ENCODE measurements at places on chromosomes 7 and 10.
A peak's percentile ranks its signal among the peaks of the same experiment; 100 is the strongest.

- no peak for DNase-seq
Measured at GRCh38 chr10:98391578-98391991, 23.4 kb downstream of the PYROXD2 start.

GRCh38 chr7:151193203-151193978 is 6.3 kb upstream of the ASB10 start:
- DNase-seq = no peak

DNA sequence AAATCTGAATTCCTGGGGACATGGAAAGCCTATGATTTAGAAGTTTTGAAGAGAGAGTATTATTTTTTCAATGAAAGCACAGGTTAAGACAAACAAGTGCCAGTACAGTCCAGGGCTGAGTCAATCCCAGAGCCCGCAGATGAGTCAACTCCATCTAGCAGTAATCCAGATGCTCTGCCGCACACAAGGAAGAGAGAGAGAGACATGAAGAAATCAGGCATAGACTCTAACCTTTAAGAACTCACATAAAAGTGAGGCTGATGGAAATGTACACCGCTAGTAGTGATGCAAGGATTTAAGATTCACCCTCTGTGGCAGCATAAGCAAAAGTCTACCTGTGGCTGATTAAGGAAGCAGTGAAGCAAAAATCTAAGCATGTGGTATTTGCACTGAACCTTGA is 651.5 kb downstream of the TNS3 start:
- DNase-seq = no peak

DNA sequence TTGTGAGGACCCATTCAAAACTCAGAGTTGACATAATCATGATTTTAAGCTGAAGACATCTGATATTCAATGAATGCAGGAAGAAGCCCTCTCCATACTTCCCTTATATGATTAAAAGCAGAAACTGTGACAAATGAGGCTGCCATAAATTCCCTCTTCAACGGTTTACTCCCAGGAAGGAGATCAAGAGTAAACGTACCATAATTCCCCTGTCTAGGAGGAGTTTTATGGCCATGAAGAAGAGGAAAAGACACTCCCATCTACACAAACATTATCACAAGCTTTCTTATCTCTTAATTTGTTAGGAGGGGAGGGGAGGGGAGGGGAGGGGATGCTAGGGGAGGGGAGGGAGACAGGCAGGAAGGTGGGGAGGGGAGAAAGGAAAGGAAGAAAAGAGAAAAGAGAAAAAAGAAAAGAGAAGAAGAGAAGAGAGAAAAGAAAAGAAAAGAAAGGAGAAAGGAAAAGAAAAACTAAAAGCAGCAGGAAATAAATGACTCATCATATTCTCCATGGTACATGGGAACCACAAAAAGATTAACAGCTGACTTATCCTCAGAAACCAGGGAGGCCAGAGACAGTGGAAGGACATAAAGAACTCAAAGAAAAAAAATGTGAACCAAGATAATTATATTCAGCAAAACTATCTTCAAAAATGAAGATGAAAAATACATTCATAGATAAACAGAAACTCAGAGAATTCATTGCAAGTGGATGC is 121.6 kb downstream of the ALOX5 start:
- no peak for DNase-seq

DNA sequence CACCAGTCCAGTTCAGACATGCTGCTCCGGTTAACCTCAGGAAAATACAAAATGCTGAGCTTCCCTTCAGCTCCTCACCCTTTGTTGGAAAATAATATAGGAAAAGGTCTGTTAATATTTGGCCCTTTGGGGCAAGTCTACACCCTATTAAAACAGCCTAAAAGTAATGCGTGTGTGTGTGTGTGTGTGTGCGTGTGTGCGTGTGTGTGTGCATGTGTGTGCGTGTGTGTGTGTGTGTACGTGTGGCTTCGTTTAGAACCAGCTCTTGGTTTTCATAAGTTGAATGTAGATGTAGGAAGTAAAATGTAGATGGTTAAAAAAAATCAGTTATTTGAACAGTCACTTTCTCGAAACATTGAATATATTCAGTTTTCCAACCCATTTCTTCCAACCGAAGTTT is 61.1 kb upstream of the PDCD4 start:
- no peak for DNase-seq

DNA sequence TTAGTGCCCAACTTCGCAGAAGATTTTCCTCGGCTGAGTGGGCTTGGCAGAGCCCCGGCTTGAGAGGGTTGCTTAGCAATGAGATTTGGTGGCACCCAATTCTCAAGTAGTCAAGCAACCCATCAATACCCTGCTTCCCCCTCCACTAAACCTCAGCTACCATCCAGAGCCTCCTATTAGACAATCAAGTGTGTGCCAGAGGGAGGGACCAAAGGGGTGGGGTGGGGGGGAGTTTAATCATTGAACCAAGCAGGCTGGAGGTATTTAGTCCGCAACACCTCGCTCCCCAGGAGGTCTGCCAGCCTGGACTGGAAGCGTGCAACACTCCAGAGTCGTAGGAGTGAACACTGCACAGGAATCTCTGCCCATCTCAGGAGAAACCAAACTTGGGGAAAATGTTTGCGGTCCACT is at the start of gene HKDC1:
Gene HKDC1 (plus strand): TSS at position 292 of the 411 bp plus-strand sequence. CDS start 104 bp downstream, at position 396.
- DNase-seq = no peak

GRCh38 chr10:30553018-30553625 is 76.4 kb downstream of the LYZL2 start:
- no peak for DNase-seq

DNA sequence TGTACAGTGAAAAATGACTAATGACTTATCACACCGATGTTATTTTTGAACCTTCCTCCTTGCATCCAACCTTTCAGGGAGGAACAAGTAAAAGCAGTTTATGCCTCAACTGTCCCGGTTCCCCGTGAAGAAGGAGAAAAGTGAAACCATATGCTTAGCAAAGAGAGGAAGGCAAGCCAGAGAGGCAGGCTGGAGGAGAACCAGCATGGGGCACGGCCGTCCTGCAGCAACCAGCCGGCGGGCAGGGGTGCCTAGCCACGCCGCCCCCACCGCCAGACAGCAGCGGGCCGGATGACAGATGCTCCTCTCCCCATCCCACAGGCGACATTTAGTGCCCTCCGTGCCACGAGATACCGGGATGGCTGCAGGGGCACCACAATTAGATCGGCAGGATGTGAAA is 421.4 kb upstream of the MGMT start:
- peak; percentile 42 for DNase-seq

GRCh38 chr7:133727476-133728214 is 399.5 kb upstream of the LRGUK start:
- no peak for DNase-seq

GRCh38 chr7:159017741-159018140 is 126.9 kb downstream of the VIPR2 start:
- no peak for DNase-seq

GRCh38 chr10:132551093-132551807 is 13.7 kb downstream of the INPP5A start:
- no peak for DNase-seq

DNA sequence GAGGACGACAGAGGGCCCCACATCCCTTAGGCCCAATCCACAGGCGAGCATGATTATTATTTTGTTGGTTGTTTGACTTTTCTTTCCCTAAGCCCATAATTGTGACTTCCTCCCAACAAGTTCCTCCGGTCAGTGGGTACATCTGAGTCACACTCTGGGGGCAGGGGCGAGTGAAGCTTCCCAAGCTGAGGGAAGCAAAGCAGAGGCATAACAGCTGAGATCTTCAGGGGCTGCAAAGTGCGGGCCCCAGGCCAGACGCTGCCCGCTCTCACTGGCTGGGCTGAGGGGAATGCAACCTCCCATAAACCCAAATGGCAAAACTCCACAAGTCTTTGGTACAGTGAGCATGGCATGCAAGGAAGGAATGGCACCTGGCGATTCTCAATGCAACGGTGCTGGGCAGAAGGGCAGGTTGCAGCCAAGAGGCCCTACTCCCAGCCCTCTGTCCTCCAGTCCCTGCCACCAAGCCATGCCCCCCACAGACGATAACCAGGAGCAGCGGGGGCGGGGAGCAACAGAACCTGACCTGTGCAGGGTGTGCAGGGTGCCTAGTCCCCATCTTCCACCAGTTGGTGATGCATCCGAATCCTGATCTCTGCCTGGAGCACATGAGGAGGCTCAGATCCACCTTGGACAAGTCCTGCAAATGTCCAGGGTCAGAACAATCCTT is 25.3 kb downstream of the TNS3 start:
- DNase-seq = no peak
